ENCODE measurements at places on chromosomes 6 and 20. TPM values are rescaled to one million over a fixed set of nuclear protein-coding genes. Genes with fewer than 3 reads are reported as not detected.

XKR7 gene
- not detected for total RNA-seq

HNF4A gene
- total RNA-seq: not detected

OPN5 gene
- total RNA-seq: not detected

RAB44 gene
- total RNA-seq: not detected

TMEM14A gene
- 64.0 TPM for total RNA-seq

PGC gene
- total RNA-seq: not detected

MEP1A gene
- not detected for total RNA-seq

GRCh38 chr20:45432294-45432693 lies 16.4 kb downstream of the PIGT start:
- no peaks in the 10 kb centered on the region for H3K36me3 ChIP-seq
- no peaks in the 10 kb centered on the region for H3K27me3 ChIP-seq
- H3K27ac ChIP-seq: no peak overlapping the region
- no peak overlapping the region for H3K4me3 ChIP-seq
- DNase-seq: no peak
- H3K4me1 ChIP-seq: no peaks in the 10 kb centered on the region

DNA sequence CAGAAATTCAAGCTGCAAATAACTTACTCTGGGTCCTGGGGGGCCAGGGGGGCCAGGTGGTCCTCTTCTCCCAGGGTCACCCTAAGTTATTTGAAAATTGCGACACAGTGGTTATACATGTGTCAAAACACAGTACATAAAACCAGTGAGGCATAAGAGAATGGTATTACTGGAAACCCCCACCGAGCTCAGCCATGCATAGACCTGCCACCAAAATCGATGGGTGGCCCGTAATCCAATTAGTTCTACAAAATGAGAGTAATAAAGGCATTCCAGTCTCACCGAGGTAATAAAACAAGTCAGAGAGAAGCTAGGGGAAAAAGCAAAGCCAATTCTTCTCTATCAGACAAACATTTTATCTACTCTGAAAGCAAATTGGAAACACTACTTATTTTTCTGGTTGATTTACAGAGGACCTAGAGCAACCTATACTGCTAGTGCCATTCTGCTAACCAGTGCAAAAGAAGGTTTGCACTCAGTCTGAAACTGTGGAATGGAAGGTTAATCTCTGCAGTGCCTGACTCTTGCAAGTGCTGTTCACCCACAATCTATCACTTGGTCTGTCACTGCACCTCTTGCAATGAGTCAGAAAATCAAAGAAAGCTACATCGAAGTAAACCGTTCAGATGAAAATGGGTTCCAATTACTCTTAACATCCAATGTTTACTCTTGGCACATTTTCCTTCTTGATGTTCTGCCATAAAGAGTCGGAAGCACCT lies 32.4 kb downstream of the COL9A1 start:
- H3K27me3 ChIP-seq: no peaks in the 10 kb centered on the region
- H3K27ac ChIP-seq: no peak overlapping the region
- no peak overlapping the region for H3K4me3 ChIP-seq
- no peak for DNase-seq

- H3K4me1 ChIP-seq: no peaks in the 10 kb centered on the region
- DNase-seq: no peak
- no peaks in the 10 kb centered on the region for H3K36me3 ChIP-seq
- H3K4me3 ChIP-seq: no peak overlapping the region
- no peak overlapping the region for H3K27ac ChIP-seq
Measured at GRCh38 chr6:96458771-96459170, 62.8 kb upstream of the UFL1 start.

GRCh38 chr20:14951105-14951504 lies 613.7 kb upstream of the FLRT3 start:
- H3K27ac ChIP-seq: peak overlapping the region; percentile 69
- no peak overlapping the region for H3K4me3 ChIP-seq
- H3K36me3 ChIP-seq: no peaks in the 10 kb centered on the region

GRCh38 chr20:46803123-46804020 lies 91.3 kb upstream of the EYA2 start:
- H3K36me3 ChIP-seq: no peaks in the 10 kb centered on the region
- no peak overlapping the region for H3K27ac ChIP-seq
- peaks cover 44% of the 10 kb centered on the region for H3K27me3 ChIP-seq
- no peaks in the 10 kb centered on the region for H3K4me1 ChIP-seq

DNA sequence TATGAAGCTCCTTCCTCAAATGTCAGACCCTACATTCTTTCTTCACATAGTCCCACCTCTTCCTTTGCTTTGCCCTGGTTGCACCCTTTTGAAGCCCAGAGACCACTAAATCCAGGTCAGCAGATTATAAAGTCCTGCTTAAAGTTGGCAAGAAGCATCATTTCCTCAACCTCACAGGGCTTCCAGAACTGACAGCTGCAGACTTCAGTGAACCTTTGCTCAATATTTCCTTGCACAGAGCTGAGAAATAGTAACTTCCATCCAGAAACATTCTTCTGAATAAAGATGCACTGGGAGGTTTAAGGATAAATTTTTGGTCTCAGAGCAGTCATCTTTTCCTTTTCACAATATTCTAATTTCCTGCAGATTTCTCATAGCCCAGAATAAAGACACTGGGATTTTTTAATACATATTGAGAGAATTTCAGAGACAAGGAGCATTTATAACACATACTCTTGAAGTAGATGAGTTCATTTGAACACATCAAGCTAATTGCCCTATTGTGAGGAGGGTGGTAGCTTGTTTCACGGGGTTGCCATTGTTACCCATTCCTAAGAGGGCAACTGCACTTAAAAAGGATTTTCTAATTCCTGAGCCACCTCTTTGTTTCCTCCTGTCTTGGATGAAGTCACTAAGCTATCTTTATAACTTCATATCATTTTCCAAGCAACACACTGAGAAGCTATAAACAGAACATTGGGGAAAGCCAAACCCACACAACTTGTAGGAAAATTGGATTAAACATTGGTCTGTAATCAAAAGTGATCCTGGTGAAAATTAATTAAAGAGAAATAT lies 150.2 kb upstream of the PLN start:
- H3K36me3 ChIP-seq: no peaks in the 10 kb centered on the region
- no peak overlapping the region for H3K27ac ChIP-seq
- H3K4me3 ChIP-seq: no peak overlapping the region
- no peaks in the 10 kb centered on the region for H3K4me1 ChIP-seq
- no peaks in the 10 kb centered on the region for H3K27me3 ChIP-seq

- peaks cover 25% of the 10 kb centered on the region for H3K4me1 ChIP-seq
- DNase-seq: peak; percentile 89
- no peaks in the 10 kb centered on the region for H3K27me3 ChIP-seq
- peak overlapping the region; percentile 97 for H3K27ac ChIP-seq
- no peaks in the 10 kb centered on the region for H3K36me3 ChIP-seq
Measured at GRCh38 chr6:32195902-32196681, 3.6 kb upstream of the GPSM3 start.

DNA sequence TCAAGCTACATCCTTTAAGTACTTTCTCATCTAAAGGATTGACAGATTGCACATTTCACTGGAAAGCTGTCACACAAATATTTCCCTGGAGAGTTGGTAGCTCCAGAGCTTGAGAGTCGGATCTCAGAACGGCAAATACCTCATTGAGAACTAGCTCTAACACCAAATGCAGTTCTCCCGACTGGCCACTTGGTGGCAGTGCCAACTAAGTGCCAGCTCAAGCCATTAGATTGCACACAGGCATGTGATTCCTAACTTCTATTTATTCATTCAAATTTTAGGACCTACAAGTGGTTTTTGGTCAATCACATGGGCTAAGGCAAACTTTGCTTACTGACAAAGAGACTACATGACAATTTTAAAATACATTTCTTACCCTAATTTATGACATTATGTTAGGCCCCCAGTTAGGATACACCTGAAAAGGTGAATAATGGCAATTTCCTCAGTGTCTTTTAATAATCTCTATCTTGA lies 7.9 kb upstream of the MCHR2 start:
- H3K36me3 ChIP-seq: no peaks in the 10 kb centered on the region
- peaks cover 3% of the 10 kb centered on the region for H3K4me1 ChIP-seq
- DNase-seq: peak; percentile 81
- H3K27ac ChIP-seq: no peak overlapping the region
- no peak overlapping the region for H3K4me3 ChIP-seq

- no peak overlapping the region for H3K27ac ChIP-seq
- no peaks in the 10 kb centered on the region for H3K36me3 ChIP-seq
Measured at GRCh38 chr20:24149881-24150307, 161.3 kb upstream of the GGTLC1 start.

Measured in GM23248 (cell line).